ENCODE measurements at places on chromosomes 4 and X.

DNA sequence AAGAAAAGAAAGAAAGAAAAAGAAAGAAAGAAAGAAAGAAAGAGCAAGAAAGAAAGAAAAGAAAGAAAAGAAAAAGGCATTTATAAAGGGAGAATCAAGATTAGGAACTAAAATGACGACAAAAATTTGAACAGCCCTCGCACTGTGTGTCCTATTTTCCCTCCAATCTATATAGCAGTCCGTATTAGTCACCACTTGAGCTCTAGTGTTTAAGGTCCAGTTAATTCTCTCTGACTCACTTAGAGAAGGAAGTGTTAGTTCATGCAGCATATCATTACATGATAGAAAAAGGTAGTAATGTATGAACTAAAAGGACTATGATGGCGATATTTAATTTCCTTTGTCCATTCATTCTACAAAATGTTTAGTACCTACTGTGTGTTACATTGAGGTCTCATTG, 122.7 kb downstream of the CBLL2 start:
- DNase-seq, result no peak

DNA sequence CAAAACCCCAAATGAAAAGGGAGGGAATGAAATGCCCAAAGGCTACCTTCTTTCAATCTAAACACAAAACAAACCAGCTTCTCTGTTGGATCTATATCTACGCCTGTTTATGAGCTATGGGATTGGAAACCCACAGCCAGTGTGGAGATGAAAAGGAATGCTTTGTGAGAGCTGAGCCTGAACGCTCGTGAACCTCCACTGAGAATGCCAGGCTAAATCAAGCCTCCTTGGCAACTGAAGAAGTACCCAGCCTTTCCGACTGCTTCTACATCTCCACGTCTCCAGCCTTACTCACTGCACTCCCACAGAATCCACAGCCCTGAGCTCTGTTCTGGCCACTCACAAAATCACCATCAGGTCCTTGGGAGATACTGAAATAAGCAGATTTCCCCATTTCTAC, 31.8 kb downstream of the PROM1 start:
- no peak for DNase-seq

DNA sequence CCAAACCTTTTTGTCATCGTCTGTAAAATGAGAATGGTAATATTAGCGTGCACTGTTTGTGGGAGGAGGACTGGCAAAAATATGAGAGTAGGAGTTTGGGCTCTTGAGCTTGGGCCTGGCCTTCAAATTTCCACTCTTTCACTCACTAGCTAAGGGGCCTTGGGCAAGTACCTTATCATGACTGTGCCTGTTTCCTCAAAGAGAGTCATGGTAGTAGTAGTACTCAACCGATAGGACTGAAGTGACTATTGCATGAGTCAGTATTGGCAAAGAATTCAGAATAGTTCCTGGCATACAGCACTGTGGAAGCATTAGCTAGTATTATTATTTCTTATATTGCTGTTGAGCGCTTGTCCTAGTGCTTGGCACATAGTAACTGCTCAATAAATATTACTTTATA, 16.0 kb upstream of the RBM3 start:
- no peak for DNase-seq

DNA sequence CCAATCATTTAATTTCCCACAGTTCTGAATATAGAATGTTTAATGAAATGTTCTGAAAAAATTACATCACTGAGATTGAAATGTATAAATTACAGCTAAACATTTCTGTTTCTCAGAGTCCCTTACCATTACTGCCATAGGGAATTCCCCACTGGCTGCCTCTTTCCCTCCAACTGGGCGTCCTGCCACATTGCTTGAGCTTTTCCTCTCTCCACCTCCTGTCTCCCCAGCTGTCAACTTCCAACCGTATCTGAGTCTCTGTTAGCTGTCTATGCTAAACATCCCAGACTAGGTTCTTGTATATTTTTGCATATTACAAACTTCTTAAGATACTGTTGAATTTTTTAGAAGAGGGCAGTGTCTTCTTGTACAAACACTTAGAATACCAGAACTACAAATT, 407.3 kb upstream of the SLIT2 start:
- DNase-seq, result no peak
